ENCODE measurements at places on chromosomes 2 and 18.

- DNase-seq, result no peak
These were observed 5.6 kb downstream of the IDH1 start for GRCh38 chr2:208249296-208249695.

- DNase-seq, result no peak
These were observed 3.0 kb upstream of the NCKAP5 start for GRCh38 chr2:133571249-133571648.

DNA sequence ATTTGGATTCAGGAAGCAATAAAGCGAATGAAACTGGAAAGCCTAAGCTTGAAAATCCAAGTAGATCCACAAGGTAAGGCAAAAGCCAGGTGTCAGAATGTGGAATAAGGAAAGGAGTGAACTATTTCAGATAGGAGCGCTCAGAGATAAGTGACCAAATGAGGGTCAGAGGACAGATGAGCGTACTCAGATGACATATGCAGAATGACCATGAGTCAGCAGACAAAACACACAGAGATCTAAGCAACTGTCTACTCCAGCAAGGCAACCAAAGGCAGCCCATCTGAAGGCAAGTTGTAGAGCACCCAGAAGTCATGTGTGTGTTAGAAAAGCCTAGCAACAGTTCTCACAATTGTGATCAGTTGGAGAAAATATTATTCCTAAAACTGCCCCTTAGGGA lies 548.4 kb upstream of the FSHR start:
- no peak for DNase-seq

DNA sequence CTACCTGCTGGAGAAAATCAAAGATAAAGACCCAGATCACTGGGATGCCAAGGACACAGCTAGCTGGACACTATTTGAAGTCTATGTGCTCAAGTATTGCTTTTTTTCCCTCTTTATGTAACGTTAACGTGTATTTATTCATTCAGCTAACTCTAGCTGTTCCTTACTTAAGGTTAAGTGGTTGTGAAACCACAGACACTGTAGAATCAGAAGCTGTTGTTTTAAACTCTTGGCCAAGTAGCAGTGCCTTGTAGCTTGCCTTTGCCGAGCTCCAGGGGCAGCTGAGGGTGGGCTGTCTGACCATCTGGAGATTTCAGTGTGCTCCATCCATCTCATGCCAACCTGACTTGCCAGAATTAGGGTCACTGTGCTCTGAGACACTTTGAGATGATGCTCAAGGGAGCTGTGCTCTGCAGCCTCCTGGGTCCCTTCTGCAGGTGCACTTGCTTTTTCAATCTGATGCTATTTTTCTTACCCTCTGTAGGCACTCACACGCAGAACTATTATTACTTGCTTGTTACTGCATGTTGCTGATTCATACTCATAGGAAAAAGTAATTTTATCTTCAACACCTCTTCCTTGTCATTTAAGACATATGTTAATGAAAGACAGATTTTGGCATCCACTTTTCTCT lies 116.2 kb downstream of the METTL8 start:
- DNase-seq, result no peak

- no peak for DNase-seq
These were observed 115.3 kb upstream of the ITGB6 start for GRCh38 chr2:160315337-160315736.

GRCh38 chr2:144256996-144257707 lies 262.8 kb downstream of the ZEB2 start:
- no peak for DNase-seq

- DNase-seq, result no peak
These were observed 10.1 kb upstream of the LCLAT1 start for GRCh38 chr2:30436859-30437435.

DNA sequence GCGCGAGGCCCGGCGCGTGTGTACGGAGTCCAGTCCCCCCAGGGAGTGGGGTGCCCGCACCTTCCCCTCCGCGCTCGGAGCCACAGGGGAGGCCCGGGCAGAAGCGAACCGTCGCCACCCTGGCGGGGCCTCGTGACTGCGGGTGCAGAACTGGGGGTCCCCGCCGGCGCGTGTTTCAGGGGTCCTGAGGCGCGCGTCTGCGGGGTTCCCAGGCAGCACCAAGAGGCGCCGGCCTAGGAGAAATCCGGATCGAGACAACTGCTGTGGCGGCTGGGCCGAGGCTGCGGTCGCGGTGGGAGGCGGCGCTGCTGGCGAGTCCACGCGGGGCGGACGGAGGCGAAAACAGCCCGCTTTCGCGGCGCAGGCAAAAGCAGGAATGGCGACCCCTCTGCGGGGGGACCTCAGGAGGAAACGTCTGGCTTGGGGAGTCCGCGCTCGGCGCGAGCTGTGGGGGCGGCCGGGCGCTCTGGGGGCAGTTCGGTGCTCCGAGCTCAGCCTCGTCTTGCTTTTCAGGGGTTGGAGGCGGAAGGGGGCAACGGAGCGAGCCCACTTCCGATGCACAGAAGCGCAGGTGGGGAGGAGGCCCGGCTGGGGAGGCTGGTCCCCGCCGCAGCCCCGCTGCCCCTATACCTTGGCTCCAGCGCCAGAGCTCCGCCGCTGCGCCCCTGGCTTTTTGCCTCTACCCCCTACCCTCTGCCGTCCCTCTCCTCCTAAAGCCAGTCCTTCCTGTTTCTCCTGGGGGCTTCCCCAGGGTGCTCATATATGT lies 81.5 kb upstream of the LDLRAD4 start:
- peak; percentile 21 for DNase-seq

DNA sequence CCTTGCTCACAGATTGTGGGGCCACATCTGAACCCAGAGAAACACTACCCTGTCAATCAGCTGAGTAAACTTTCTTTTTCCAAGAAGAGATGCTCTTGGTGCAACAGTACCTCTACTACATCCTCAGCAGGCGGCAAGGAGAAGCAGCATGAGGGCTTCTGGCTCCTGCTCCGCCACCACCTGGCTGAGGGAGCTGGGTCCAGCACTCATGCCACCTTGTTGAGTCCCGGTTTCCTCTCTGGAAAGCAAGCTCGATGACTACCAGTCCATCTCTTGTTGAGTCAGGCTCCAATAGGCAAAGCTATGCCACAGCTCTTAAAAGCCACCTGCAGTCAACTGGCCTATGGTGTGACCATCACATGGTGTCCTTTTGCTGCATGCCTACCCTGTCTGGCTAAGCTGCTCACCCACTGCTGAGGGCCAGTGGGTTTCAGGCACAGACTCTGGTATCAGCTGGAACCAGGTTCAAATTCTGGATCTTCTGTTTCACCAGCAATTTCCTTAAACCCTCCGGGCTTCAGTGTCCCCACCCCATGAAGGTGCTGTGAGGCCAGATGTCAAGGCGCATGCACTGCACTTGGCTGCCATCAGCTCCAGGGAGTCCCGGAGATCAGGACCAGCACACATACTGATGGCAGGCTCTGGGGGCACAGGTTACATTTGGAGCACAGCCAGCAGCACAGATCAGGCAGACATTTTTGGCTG lies 42.5 kb upstream of the ACAA2 start:
- DNase-seq, result no peak

- DNase-seq, result no peak
These were observed 121.8 kb downstream of the NCK2 start for GRCh38 chr2:105866216-105867185.

DNA sequence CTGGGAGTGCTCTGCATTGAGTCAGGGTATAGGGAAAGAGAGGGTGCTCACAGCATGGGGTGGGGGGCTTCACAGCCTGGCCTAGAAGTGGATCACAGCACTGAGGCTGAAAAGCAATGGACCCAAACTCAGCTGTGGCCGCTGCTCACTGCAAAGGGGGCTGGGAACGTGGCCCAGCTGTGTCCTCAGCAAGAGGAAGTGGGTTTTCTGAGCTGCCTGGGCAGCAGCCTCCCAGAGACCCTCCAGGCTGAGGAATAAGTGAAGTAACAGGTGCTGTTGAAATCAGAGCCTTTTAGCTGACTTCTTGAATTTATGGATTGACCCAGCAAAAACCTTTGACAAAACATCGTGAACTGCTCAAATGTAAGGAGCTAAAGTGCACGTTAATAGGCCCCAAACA lies 35.2 kb downstream of the PTGR3 start:
- no peak for DNase-seq

GRCh38 chr2:68774569-68775271 lies 40.1 kb downstream of the ARHGAP25 start:
- peak; percentile 35 for DNase-seq

GRCh38 chr2:221085341-221085900 lies 486.7 kb downstream of the EPHA4 start:
- DNase-seq, result no peak

DNA sequence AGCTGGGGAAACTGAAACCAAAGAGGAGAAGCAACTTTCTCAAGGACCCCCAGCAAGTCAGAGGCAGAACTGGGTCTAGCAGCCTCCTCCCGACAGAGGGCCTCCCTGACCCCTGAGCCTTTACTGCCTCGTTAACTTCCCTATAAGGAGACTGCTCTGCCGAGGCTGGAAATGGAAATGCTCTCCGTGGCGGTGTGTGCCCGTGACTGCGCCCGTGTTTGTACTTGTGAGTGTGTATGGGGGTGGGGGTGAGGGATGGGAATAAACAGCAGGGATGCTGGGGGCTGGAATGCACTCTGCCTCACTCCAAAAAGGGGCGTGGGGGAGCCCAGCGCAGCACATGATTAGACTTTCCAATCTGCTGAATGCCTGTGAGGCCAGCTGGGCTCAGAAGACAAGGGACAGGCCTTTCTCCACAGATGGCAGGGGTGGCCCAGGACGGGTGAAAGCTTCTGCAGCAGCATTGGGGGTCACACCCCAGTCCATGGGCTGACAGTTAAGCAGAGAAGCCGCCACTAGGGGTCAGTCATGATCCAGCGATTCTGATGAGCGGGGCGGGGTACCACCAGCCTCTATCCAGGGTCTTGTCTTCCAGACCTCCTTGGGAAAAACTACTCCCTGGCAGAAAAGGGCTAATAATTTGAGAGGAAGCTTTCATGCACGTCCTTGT lies 26.8 kb downstream of the MPHOSPH10 start:
- DNase-seq, result peak; percentile 46

- DNase-seq, result peak; percentile 35
These were observed at the start of gene MRPL19 for GRCh38 chr2:75646583-75647425. MRPL19 (plus strand) TSS chr2:75646783; CDS start chr2:75646808, 25 bp downstream.

DNA sequence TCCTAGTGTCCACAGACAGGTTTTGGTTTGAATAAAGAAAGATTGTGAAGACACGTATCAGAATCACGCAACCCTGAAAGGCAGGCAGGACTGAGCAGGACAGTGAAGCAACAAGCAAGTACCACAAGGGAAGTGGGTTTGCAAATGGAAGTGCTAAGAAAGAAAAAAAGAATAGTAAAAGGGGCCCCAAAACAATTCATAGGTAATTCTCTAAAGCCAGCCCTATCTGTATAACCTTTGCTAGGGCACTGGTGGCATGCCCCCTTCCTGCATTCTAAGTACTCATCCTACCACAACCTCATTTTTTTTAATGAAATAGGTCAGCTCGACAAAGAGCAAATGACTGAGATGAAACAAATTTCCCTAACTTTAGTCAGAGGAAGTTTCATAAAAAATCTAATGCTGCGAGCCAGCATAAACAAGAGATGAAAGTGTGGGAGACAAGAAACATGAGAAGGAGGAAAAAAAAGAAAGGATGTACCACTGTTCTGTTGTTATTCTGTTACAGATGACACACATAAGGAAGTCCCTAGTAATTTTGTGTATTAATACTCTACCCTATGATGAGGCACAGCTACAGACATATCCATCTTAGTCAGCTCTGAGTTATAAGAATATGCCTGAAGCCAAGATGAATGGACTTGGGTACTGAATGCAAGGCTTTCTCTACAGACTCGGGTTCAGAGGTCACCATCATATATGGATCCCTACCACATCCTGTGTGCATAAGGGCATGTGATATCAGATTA lies 32.2 kb downstream of the IKZF2 start:
- no peak for DNase-seq

GRCh38 chr2:27993402-27993787 lies 102.9 kb downstream of the BABAM2 start:
- no peak for DNase-seq

GRCh38 chr2:172655091-172655837 lies 80.4 kb upstream of the RAPGEF4 start:
- no peak for DNase-seq

GRCh38 chr2:96885432-96886347 lies 15.8 kb upstream of the SEMA4C start:
- DNase-seq, result no peak

DNA sequence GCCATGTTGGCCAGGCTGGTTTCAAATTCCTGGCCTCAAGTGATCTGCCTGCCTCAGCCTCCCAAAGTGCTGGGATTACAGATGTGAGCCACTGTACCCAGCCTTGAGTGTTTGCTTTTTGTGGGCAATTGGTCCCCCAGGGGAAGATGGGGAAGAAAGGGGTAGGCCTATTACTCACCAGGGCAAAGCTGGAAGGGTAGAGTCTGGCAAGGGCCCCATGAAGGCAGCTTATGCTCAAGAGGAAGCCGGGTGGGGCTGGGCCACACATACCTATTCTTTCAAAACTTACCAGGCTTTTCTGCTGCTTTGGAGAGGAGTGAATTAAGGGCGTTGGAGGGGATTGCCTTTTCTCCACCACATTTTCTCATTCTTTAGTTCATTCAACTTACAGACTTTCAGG lies 24.5 kb upstream of the CD28 start:
- no peak for DNase-seq

DNA sequence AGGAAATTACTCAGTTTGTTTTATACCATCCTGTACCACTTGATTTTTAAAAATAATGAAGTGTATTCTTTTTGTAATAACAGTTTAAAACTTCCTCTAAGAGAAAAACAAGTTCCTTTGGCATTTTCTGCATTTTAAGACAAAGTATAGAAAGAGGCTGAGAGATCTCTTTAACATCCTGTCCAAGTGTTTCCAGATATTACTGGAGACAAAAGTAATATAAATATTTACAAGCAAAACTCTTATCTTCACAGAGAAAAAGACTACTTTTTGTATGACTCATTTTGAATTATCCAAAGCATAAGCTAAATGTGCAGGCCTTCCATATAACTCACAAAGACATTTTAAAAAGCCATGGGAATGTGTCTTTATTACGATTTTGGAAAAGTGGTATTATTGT lies 221.1 kb downstream of the RDH14 start:
- no peak for DNase-seq

DNA sequence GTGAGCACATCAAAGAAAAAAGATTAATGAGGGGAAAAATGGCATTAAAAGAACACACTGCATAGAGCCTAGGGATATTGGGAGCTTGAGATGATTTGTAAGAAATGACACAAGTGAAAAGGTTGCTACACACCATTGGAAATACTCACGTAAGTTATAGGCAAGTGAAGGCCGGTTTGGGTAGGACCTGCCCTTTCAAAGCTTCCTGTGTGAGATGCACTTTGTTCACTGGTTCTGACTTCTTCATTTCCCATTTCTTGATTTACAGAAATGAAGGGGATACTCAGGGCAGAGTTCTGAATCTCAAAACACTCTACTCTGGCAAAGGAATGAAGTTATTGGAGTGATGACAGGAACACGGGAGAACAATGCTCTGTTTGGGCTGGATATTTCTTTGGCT lies at the start of gene IL18RAP:
TSS of gene IL18RAP (plus strand) at position 251 of the 400 bp plus-strand sequence. CDS start at position 369, 118 bp downstream.
- no peak for DNase-seq

- no peak for DNase-seq
These were observed 154.8 kb downstream of the ZEB2 start for GRCh38 chr2:144364944-144365738.
